ENCODE measurements at places on chromosomes 7 and 10. TPM values are rescaled to one million over a fixed set of nuclear protein-coding genes. Genes with fewer than 3 reads are reported as not detected.
A peak's percentile ranks its signal among the peaks of the same experiment; 100 is the strongest.

PDE1C gene
- 30.1 TPM for total RNA-seq

- H3K27me3 ChIP-seq: no peaks in the 10 kb centered on the region
- H3K36me3 ChIP-seq: no peaks in the 10 kb centered on the region
- no peaks in the 10 kb centered on the region for H3K4me1 ChIP-seq
- H3K4me3 ChIP-seq: no peak overlapping the region
- no peak for DNase-seq
Measured at GRCh38 chr7:43220250-43220649, 107.8 kb downstream of the HECW1 start.

- H3K27me3 ChIP-seq: no peaks in the 10 kb centered on the region
- H3K36me3 ChIP-seq: no peaks in the 10 kb centered on the region
- H3K4me3 ChIP-seq: peak overlapping the region; percentile 76
- H3K27ac ChIP-seq: peak overlapping the region; percentile 88
- H3K4me1 ChIP-seq: no peaks in the 10 kb centered on the region
- no peak for DNase-seq
Measured at GRCh38 chr7:144835155-144835611, 670 bp downstream of the TPK1 start.

DNA sequence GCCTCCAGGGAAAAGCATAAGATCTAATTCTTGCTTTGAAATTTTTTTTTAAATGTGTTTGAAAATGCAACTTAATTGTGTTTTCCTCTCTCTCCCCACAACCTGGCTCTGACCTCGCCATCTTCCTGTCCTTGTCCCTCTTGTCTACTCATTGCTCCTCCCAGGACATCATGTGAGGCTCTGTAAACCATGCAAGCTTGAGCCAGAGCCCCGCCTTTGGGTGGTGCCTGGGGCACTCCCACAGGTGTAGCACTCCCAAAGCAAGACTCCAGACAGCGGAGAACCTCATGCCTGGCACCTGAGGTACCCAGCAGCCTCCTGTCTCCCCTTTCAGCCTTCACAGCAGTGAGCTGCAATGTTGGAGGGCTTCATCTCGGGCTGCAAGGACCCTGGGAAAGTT lies 9.8 kb upstream of the CDHR1 start:
- no peak for DNase-seq
- H3K27ac ChIP-seq: no peak overlapping the region
- H3K36me3 ChIP-seq: no peaks in the 10 kb centered on the region
- H3K27me3 ChIP-seq: peaks cover 17% of the 10 kb centered on the region

DNA sequence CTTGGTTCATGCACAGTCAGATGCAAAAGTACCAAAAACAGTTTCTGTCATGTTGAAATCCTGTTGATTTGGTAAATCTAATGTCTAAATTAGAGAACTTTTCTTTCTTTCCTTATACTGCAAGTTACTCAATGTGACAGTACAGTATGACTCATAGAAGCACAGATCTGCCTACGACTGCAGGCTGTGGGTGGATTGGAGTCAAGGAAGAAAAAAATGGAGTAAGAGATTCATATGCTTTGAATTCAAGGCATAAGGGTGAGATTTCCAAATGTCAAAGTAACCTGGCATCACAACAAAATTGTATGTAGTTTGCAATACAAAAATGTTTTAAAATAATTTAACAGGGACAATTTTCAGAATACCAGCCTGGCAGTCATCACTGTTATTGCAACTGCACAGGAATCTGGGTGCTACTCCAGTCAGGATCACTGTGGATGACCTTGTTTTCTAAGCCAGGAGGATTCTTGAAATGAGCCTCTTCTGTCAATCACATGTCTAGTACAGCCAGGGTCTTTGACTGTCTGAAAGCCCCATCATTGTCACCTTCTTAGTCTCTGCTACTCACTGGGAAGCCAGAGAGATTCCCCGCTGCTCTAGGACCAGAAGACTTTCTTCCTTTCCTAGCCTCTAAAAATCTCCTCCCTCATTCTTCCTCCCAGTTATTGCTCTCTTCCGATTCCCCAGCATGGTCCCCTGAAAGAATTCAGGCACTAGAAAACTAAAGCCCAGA lies 83.6 kb downstream of the CD36 start:
- H3K36me3 ChIP-seq: no peaks in the 10 kb centered on the region
- H3K4me1 ChIP-seq: no peaks in the 10 kb centered on the region
- peak overlapping the region; percentile 74 for H3K27ac ChIP-seq
